ENCODE measurements at places on chromosomes 11 and 22.

- no peak for DNase-seq
Observed at GRCh38 chr11:34216706-34217105, 111.3 kb downstream of the NAT10 start.

- DNase-seq, result no peak
Observed at GRCh38 chr11:8459711-8460399, 134.2 kb downstream of the STK33 start.

GRCh38 chr22:22576244-22576988 lies 17.4 kb upstream of the PRAME start:
- DNase-seq, result peak; percentile 39

DNA sequence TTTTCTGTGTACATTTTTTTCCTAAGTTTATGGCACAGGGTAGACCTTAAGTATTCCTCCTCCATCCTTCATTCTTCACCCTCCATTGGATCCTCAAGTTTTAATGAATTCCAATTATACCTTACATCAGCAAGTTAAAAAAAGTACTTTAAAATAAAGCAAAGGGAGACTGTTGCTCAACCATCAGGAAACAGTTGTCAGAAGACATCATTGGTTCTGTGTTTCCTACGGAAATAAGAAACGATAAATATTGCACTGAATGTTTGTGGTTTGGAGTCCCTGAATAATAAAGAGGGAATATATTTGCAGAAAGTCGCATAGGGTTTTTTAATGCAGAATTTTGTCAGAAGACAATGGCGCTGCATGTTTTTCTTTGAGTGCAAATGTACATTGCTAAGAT lies 28.1 kb upstream of the LDHA start:
- DNase-seq, result no peak

- DNase-seq, result no peak
Observed at GRCh38 chr11:112260490-112260889, at the start of gene PLET1. Gene PLET1 (minus strand): TSS chr11:112260860. CDS start chr11:112260589, 271 bp downstream.

GRCh38 chr11:116928102-116928777 lies 90.8 kb upstream of the APOA1 start:
- no peak for DNase-seq

- DNase-seq, result no peak
Observed at GRCh38 chr22:39594411-39594810, 23.9 kb downstream of the CACNA1I start.

DNA sequence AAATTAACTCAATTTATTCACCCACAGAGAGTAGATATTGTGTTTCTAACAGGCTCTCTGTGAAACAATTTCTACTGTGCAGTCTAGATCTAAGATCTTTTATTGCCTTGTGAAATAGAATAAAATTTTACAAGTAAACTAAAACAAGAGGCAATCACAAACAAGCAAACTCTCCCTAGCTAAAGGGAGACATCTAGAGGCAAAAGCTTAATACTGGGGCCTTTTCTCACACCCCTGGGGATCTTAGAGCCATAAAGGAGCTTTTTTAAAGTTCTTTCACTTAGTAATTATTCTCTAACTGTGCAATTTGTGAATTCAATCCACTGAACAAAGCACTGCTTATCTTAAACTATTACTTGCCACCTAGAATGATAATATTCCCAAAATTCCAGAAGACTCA lies 19.7 kb downstream of the ALG9 start:
- no peak for DNase-seq

DNA sequence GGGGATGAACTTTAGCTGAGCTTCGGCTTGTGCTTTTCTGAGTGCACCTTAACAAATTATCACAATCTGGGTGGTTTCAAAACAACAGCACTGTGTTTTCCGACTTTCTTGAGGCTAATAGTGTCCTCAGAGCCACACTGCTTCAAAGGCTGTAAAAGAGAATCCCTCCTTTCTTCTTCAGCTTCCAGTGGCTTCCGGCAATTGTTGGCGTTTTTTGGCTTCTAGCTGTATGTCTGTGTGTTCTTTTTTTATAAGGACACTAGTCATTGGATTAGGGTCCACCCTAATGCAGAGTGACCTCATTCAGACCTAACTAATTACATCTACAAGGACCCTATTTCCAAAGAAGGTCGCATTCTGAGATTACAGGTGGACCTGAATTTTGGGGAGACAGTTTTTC lies 30.6 kb downstream of the KIAA1671 start:
- no peak for DNase-seq

GRCh38 chr22:39349506-39349966 lies 255 bp upstream of the SYNGR1 start:
- no peak for DNase-seq

DNA sequence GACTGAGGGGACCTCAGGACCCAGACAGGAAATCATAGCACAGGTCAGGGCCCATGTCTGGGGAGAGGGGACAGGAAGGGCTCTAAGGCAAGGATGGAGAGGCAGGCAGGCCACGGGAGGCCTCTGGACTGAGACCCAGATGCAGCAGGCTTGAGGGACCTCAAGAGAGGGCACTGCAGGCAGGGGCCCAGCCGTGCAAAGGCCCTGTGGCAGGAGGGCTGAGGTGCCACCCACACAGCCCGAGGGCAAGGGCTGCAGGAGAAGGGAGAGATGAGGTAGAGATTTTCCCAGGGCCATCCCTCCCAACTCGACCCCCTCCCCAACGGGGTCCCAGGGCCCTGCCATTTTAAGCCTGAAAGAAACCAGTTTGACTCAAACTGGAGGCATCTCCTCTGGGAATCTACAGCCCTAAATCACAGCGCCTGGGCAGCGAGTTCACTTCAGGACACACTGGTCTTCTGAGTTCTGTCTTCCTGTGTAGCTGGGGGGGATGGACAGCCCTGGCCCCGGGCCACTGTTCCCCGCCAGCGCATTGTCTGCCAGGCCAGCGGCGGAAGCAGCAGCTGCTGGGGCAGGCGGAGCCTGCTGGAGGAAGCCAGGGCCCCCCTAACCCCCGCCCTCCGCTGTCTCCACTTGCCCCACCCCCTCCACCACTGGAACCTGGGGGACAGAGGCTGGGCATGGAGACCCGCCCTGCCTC lies 20.3 kb upstream of the WNT7B start:
- DNase-seq, result peak; percentile 66

GRCh38 chr11:1536065-1536843 lies 35.8 kb downstream of the DUSP8 start:
- no peak for DNase-seq

DNA sequence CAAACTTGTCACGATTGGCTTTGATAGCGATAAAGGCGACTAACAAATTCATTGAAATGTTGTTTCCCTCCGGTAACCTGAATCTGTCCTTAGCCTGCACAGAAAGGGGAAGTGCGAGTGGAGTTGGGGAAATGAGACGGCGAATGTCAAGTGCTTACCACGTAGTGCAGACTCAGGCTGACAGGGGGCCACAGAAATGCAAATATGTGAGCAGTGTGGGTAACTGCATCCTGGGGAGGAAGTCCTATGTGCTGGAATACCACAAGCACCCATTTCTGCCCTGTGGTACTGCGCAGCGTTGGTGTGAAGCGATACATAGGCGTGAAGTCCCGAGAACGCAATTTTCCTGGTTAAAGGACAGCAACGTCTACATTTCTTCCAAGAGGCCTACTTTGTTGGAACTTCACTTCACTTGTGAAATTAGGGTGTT lies 869 bp upstream of the EIF4ENIF1 start:
- DNase-seq, result peak; percentile 30

GRCh38 chr22:26985206-26985605 lies 327.8 kb downstream of the MIAT start:
- DNase-seq, result no peak

- no peak for DNase-seq
Observed at GRCh38 chr11:119729951-119730613, 1.1 kb upstream of the NECTIN1 start.

All from H54 (cell line).